ENCODE measurements at places on chromosomes 7 and 10.

GRCh38 chr7:29990931-29991330 is 1.3 kb upstream of the SCRN1 start:
- no peak for DNase-seq

- DNase-seq = peak; percentile 45
Measured at GRCh38 chr7:81549484-81550016, 220.3 kb downstream of the HGF start.

- DNase-seq = no peak
Measured at GRCh38 chr7:33624215-33624614, 281.1 kb upstream of the BMPER start.

GRCh38 chr7:70765651-70766050 is 366.3 kb upstream of the GALNT17 start:
- DNase-seq = no peak

DNA sequence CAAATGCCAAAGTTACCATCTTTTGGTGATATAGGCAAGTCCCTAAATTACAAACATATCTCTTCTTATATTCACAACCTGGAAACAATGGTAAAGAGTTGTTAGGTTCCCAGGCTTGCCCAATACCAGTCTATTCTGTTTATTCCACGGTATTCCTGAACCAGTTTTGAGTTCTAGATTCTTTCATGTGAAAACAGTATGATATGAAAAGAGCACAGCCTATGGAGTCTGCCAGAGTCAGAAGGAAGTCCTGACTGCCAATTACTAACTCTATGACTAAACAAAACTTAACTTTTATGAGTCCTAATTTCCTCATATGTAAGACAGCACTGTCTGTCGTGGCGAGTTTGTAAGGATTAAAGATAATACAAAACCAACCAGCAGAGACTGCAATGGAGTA is 5.6 kb downstream of the ABI1 start:
- DNase-seq = no peak

GRCh38 chr10:75596930-75597620 is 165.7 kb downstream of the LRMDA start:
- DNase-seq = no peak

DNA sequence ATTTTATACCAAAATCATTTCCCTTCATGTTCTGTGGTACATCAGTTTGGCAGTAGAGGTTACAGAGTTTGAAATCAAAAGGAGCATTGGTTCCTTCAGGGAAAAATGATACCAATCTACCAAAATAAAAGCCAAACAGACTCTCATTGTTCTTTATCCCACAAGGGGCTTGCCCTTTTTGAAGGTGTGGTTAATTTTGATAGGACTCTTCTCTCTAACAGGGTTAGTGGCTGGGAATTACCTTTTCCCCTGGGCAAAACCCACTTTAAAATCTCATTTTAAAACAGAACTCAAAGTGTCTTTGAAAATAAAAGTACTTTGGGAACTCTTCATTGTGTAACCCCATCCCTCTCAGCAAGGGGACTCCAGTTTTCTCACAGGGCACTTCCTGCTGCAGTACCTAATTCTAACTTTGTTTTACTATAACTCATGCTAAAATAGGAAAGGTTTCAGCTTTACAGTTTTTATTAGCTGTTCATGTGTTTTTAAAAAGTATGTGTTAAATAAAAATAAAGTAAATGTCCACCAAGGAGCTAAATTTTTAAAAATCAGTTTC is 30.6 kb downstream of the SMNDC1 start:
- no peak for DNase-seq

DNA sequence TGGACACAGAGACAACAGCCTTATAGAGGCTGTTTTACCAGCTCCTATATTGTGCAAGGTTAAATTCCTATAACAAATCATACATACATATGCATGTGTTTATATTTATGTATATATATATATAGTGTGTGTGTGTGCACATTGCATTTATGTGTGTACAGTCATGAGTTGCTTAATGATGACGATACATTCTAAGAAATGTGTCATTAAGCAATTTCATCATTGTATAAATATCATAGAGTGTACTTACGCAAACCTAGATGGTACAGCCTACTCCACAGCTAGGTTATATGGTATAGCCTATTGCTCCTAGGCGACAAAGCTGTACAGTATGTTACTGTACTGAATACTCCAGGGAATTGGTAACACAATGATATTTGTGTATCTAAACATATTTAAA is 30.1 kb upstream of the TNKS2 start:
- DNase-seq = no peak

DNA sequence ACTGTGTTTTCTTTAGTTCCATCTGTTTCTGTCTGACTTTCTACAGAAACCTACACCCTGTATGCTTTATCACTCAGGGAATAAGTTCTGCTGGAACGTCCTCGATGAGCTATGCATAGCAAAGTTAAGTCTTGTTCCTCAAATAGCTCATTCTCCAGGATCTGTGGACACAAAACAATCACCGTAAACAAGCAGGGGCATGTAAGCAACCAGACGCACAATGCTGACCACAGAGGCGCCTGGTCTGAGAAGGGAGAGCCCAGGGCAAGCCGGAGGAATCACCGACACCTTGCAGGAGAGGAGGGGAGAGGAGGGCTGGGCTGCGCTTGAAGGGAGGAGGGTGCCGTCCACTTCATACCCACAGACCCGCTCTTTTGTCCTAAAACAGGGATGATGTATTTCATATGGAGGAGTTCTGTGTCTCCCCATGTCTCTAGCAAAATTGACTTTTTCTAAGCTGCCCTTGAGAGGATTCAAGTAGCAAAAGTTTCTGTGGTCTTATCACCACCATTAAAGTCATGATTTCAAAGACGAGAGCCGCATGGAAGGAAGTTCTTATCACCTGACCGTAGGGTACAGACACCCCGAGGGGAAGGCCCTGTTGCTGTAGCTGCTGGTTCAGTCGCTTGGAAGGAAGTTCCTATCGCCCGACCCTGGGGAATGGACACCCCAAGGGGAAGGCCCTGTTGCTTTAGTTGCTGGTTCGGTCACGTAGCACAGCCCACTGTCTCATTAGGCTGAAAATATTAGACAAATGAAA is 14.3 kb downstream of the CALML3 start:
- DNase-seq = no peak

GRCh38 chr7:25963733-25964132 is 188.3 kb upstream of the NFE2L3 start:
- no peak for DNase-seq

DNA sequence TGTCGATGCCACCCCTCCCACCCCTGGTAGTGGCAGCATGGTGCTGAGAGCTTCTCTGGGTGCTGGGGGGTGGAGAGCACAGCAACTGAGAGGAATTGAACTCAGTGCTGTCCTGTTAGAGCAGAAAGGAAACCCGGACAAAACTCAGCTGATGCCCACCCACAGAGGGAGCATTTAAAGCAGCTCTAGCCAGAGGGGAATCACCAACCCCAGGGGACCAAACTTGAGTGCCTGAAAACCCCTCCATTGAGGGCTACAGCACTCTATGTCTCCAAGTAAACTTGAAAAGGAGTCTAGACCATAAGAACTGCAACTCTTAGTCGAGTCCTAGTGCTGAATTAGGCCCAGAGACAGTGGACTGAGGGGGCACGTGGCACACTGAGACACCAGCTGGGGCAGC is 16.8 kb upstream of the FOXI2 start:
- no peak for DNase-seq

GRCh38 chr10:79259834-79260233 is 87.4 kb upstream of the PPIF start:
- DNase-seq = no peak

GRCh38 chr10:119197921-119198320 is 9.4 kb upstream of the GRK5 start:
- no peak for DNase-seq

GRCh38 chr10:33483124-33483815 is 148.8 kb upstream of the NRP1 start:
- no peak for DNase-seq

GRCh38 chr10:3960496-3960895 is 175.5 kb upstream of the KLF6 start:
- no peak for DNase-seq

- DNase-seq = peak; percentile 94
Measured at GRCh38 chr10:132223156-132223590, 36.4 kb downstream of the DPYSL4 start.

DNA sequence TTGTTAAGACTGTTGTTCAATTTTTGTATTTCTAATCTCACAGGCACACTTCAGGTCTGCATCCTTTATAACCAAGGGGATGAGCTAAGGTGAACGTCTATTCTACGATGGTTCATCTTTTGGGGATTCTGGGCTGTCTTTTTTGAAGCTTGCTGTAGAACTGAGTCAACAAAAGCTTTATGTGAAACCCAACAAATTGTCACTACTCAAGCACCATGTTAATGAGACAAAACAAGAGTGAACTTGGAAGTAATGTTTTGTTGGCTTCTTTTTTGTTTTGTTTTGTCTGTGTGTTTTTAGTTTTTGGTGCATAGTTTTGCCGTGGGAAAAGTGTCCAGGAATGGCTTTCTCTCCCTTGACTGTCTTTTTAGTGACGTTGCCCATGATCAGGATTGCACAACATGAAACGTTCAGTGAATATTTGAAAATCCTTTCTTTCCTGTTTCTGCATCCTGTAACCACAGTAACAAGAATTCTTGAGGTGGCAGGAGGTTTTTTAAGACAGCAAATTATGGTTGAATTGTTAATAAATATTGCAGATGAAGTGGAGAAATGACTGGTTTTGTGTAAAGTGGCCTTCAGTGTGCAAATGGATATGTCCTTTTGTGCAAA is 65.6 kb downstream of the WIPF3 start:
- no peak for DNase-seq

Measured in H9 (cell line).